NCI-H82 (cell line): ENCODE measurements at places on chromosomes 11 and 22.

- no peak for DNase-seq
These were observed 3.4 kb upstream of the SORL1-AS1 start for GRCh38 chr11:121456151-121456550.

GRCh38 chr11:69888483-69889181, 69.4 kb upstream of the FGF3 start:
- peak; percentile 75 for DNase-seq

DNA sequence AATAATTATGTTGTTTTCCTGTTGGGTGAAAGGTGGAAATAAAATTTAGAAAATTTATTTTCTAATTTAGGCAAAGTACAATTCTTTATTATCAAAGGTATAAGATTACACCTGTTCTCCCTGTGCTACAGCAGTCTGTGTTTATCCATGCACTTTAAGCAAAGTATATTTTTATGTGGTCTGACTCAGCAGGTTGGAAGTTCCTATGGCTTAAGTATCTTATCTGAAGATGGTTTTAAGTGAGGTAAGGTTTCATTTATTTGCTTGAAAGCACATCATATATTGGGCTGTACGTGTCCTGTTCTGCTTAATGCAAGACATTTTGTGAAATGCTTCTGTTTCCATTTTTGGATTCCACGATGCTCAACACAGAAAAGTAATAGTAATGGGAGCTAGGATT, 14.6 kb downstream of the PPME1 start:
- no peak for DNase-seq

DNA sequence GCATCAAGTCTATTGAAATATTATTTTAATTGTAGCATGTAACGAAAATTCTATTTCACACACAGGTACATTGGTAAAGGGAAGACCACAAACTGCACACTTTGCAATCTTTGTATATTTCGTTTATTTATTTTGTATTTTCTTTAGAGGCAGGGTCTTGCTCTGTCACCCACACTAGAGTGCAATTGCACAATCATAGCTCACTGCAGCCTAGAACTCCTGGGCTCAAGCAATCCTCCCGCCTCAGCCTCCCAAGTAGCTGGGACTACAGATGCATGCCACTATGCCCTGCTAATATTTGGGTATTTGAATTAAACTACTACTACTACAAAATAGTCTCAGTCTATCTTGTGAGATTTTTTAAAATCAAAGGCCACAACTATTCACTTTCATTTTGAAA, 42.7 kb downstream of the GAB2 start:
- no peak for DNase-seq

GRCh38 chr11:62186195-62186594, 3.8 kb upstream of the SCGB1D1 start:
- DNase-seq: no peak
